ENCODE measurements at places on chromosomes 2 and 18.

GRCh38 chr18:29588446-29589100, 1411.6 kb upstream of the CDH2 start:
- no peak for DNase-seq

DNA sequence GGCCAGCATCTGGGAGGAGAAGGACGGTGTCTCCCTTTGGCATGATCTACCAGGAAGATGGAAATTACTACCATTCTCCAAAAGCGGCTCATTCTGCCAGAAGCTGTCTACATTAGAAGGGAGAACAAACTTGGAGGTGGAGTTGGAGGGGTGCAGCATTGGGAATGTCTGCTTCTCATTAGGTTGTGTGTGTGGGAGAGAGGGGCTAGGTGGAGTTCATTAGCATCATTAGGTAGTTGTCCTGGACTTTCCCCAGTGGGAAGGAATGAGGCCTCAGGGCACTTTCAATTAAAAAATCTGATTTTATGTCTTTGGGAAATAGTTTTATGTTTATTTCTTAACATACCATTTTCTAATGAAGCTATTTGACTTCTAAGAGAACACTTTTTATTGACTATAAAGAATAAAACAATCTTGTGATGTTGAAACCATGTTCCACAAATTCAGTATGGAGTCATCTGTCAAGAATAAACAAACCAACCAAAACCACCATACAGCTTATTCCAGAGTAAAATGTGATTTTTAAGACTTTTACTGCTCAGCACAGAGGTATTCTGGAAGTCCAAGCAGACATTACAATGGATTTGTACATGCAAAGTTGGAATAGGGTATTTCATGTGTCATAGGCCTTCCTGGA, 60.6 kb downstream of the VAPA start:
- no peak for DNase-seq

DNA sequence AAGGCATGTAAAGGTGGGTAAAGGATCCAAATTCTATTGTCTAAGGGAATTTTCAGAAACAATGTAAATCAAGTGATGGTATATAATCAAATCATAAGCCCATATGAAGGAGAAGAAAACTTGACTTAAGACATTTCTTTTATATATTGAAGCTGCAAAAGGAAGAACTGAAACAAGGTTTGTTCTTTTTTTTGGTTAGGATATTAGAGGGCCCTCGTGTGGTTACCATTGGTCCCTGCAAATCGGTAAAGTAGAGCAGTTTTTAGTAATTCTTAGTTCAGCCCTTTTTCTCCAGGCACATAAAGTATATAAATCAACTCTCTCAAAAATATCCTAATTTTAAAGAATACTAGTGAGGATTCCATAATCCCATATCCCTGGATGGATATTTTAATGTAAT, 105.6 kb upstream of the STK17B start:
- no peak for DNase-seq

DNA sequence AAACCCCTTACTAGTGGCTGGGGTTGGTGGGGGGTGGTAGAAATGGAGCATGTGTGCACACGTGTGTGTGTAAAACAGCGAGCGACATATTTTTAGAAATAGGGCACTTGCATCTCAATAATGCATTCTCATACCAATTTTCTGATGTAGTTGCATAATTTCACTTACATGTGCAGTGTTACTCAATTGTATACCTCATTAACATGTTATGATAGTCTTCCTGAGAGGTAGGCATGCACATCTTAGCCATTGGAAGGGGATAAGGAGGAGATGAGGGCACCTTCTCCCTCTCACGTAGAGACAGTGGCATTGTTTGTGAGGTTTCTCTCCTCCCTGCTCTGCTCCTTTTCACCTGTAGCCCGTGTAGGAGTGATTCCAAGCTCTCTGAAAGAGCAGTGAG, 44.6 kb upstream of the RND3 start:
- DNase-seq = no peak

- no peak for DNase-seq
Observed at GRCh38 chr2:47456851-47457250, 53.9 kb downstream of the MSH2 start.

DNA sequence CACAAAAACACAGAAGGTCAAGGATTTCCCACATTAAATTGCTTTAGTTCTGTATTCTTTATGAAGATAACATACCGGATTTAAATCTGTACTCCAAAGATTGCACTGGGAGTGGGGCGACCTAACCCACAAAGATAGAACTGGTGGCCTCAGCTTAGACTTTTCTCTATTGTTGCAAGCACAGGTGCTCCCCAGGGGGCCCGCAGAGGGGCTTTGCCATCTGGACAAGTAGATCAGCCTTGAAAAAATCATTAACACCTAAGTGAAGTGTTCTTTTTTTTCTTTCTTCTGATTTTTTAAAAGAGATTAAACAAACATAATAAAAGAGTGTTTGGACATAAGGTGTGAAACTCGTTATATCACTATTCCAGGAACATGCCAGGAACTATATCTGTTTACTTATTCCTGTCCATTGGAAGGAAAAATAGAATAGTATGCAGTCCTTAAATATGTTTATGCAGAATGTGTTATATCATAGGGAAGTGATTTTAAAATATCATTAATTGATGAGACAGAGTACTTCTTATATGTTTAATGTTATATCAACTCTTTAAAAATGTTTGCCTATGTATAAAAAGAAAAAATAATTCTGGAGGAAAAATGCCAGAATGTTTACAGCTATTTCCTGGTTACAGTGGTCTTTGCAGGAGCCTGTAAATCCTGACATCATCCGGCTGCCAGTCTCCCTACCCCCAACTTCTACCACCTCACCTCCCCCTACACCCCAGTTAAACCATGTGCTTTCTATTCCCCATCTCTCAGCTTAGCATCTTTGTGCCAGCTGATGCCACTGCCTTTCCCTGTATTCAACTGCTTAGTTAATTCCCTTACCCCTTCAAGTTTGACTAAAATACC, 679.2 kb downstream of the CNTNAP5 start:
- DNase-seq = no peak

Measured in NCI-H1417 (cell line).